Amniotic epithelial cell (primary cell): ENCODE measurements at places on chromosomes 11 and 22.

GRCh38 chr22:43819931-43820640 is 8.0 kb upstream of the EFCAB6 start:
- no peak for DNase-seq

- DNase-seq = no peak
These were observed 30.1 kb downstream of the ARHGAP8 start for GRCh38 chr22:44782363-44782963.

DNA sequence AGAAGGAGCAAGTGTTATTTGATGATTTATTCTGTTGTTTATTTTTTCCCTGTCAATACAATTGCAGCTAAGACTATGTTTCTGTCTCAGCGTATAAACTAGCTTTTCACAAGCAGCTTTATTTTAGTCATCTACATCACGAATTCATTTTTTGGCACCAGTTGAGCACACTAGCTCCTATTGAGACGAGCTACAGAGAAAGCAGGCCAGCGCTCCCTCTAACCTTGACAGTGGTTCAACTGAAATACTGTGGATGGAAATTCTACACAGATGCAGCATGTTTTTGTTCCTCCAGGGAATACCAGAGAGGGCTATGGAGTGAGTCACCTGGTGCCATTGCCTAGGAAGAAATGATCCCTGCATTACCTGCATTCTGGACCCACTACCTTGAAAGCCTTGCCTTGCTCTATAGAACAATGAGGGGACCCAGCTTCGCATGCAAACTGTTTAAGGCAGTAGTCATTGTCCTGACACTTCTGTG is 108.2 kb upstream of the ARHGAP42 start:
- DNase-seq = peak; percentile 65

DNA sequence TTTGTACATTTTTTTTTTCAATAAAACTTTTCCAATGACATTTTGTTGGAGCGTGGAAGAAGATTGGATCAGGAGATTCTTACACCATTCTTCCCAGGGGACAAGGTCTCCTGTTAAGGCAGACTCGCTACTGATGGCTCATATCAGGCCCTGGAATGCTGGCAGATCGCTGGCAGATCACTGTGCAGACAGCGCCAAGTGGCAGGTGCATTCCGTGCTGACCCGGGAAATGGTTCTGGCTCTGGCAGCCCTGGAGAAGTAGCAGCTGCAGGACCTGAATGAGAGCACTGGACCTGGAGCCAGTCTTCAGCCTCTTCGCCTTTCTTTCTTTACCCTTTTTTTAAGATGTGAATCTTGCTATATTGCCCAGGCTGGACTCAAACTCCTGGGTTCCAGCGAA is 10.7 kb downstream of the SERPINH1 start:
- no peak for DNase-seq

DNA sequence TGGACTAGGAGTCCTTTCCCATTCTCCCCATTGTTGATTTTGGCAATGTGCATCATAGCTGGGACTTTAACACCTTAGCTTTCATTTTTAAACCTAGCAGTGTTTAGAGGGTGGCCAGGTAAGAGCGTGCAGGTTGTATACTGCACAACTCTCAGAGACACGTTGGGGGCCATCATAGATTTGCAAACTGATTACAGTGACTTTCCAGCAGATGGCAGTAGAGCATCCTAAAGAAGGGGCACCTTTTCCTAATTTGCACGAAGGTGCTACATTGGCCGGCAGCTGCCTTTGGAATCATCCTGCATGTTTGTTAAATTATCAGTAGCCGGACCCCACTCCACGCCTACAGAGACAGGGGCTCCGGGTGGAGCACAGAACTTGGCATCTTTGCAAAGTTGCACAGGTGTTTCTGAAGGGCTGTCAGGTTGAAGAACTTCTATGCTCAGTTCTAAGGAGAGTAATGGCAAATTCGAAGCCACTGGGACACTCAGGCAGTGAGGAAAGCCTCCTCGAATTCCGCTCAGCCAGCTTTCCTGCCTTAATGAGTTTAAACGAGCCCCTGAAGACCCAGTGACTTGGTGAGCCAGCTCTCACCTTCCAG is 7.7 kb downstream of the LHFPL7 start:
- peak; percentile 25 for DNase-seq

GRCh38 chr11:111010391-111011274 is 234.9 kb upstream of the POU2AF2 start:
- DNase-seq = no peak

- DNase-seq = no peak
These were observed 926.3 kb downstream of the BRD1 start for GRCh38 chr22:48901324-48901723.

DNA sequence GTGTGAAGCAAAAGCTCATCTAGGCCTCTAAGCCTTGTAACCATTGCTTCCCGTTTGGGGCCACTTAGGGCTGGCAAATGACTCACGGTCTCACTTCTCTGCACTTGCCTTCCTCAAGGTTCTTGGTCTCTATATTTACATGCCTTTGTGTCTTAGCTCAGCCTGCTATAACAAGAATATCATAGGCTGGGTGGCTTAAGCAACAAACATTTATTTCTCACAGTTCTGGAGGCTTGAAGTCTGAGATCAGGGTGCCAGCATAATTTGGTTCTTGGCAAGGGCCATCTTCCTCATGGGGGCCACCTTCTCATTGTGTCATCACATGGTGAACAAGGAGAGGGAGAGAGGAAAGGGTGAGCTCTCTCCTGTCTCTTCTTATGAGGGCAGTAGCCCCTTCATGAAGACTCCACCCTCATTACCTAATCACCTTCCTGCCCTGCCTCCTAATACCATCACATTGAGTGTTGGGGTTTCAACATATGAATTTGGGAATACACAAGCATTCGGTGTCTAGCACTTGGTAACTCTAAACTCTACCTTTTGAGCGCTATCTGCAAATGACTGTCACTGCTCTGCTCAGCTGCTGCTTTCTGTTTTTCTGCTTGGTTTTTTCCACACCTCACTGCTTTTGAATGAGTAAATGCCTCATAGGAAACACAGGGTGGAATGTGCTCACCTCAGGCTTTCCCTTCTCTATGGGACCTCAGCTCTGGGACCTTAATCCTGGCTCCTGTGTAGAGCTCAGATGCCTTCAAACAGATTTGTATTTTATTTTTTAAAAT is 16.2 kb upstream of the ME3 start:
- DNase-seq = peak; percentile 83

GRCh38 chr11:79699246-79699645 is 258.4 kb upstream of the TENM4 start:
- no peak for DNase-seq

DNA sequence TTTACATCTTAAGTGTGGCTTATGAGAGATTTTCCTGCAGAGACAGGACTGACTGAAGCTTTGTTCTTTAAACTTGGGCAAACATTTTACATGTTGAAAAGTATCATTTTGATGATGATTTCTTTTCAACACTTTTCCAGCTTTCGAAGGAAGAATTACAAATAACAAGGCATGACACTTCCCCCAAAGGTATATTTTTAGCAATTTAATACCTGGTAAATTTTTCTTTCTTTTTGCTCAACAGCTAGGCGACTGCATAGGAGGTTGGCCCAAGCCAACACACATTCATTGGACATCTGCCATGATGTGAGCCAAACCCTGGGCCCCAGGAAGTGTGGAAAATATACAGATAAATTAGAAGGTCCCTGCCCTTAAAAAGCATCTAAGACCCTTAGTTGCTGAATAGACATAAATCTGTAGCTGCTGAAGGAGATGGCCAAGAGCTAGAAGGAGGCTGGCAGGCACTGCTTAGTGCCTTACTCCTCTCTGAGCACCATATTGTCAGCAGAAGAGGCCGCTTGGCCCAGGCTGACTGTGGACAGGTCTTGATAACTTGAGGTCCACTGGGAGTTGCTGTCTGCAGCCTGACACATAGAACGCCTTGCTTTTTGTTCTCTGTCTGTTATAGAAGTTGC is 53.3 kb upstream of the CD44 start:
- no peak for DNase-seq

- DNase-seq = no peak
These were observed 728 bp downstream of the TBC1D22A start for GRCh38 chr22:46763051-46763705.

GRCh38 chr11:120089036-120090001 is 48.6 kb downstream of the TRIM29 start:
- DNase-seq = no peak

GRCh38 chr11:119671051-119671450 is 57.9 kb downstream of the NECTIN1 start:
- peak; percentile 58 for DNase-seq

DNA sequence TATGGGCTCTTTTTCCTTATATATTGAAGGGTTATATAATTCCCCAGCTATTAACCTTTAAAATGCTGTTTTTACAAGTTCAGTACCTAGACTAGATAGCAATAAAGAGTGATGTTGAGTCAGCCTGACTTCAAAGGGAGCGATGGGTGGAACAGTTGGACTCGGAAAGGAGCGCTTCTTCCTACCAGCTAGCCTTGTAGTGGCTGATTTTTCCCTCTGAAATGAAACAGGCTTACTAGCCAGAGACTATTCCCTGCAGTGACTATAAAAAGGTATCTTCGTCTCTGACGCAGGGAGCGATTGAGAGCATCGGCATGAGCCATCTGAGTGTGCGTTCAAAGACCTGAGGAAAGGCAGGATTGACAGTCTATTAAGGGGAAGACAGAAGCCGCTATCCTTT is 66.0 kb upstream of the GRAMD1B start:
- DNase-seq = no peak

DNA sequence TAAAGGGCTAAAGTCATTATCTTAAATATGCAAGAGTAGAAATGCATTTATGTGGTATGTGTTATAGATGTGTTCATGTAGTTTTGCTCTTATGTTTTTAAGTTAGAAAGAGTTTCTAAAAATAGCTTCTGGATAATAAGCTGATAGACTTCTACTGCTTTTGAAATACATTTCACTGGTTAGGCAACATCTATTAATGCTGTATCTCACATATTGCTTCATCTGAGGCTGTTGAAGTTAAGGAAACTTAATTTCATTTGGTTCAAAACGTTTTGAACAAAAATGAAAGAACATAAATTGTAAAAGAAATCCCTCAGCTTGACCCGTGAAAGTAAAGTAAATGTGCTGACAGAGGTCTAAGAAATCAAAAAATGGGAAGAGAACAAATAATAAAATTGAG is 164.0 kb upstream of the CTSC start:
- peak; percentile 65 for DNase-seq

DNA sequence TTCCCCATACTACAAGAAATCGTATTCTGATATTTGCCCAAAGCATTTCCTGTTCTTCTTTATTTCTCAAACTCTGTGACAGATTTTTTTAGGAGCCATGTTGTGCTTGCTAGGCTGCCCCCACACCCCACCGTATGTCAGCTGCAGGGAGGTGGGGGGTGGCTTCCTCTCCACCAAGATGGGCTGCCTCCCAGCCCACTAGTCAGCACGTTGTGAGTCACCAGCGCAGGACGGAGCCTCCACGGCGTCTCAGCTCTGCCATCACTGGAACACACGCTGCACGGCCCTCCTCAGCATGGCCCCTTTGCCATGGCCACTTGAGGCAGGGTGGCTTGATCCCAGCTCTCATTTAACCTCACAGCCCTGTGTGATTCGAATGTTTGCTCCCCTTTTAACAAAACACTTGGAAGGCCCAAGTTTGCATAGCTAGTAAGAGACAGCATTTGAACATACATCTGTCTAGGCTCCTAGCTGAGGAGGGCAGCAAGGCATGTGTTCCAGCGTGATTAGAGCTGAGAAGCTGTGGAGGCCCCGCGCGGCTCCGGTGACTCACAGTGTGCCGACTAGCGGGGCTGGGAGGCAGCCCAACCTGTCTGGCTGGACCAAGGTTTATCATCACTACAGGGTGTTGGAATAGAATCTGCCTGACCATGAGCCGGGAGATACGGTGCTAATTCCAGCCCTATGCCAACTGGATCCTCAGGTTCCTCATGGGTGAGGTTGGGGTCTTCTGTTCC is 180.7 kb upstream of the NCAM1 start:
- peak; percentile 48 for DNase-seq

DNA sequence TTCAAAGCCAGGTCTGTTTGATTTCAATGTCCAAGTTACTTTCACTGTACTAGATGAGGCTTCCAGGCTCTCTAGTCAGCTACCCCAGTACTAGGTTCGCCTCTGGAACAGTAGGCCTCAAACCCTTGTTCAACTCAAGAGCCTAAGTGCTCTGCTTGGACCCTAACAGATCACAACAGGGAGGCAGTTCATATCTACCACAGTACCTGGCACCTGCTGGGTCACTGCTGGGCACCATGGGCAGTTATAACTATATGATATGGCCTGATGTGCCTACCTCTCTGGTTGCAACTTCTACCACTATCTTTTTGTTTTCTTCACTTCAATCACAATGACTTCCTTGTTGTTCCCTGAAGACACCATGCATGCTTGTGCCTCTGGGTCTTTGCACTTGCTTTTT is 97.1 kb downstream of the RELT start:
- DNase-seq = no peak

DNA sequence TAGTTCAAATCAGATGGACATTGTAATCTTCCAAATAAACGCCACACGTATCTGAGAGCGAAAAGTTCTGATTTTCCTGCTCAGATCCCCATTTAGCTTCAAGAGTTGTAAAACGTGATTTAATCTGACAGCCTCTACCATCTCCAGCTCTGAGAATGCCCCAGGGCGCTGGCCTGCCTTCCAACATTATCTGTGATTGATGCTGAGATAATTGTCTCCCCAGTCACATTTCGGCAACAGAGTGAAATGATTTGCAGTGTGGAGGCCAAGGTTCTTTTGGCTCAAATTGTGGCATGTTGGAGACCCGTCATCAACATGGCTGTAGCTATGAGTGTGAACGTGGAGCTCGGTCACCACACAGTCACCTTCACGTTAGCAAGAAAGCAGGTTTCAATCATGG is 283.4 kb downstream of the BRD1 start:
- DNase-seq = no peak

- no peak for DNase-seq
These were observed 39.3 kb upstream of the ZC3H12C start for GRCh38 chr11:110053848-110054414.

DNA sequence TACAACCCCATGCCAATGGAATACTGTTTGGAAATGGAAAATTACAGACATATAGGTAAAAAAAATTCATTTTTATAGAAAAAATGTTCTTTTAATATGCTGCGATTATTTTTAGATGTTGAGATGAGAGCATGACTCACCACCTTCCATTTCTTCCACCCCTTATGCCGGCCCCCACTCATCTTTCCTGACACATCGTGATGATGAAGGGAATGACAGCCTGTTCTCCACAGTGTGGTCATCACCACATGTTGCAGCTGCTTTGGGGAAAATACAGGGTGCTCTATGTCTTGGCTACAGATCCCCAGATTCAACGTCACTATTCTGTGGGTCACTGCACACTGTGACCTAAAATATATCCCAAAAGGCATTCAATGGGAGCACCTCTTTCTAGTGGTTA is 916.2 kb downstream of the METTL15 start:
- DNase-seq = no peak

- no peak for DNase-seq
These were observed 864.2 kb downstream of the FAM181B start for GRCh38 chr11:81869351-81870065.

GRCh38 chr11:34273099-34273498 is 84.7 kb downstream of the ABTB2 start:
- DNase-seq = no peak
